Transverse colon (tissue), 4 donors: ENCODE measurements at places on chromosomes 5 and 9.

GRCh38 chr5:133220851-133221674 is 169.2 kb downstream of the HSPA4 start:
- DNase-seq, result no peak

DNA sequence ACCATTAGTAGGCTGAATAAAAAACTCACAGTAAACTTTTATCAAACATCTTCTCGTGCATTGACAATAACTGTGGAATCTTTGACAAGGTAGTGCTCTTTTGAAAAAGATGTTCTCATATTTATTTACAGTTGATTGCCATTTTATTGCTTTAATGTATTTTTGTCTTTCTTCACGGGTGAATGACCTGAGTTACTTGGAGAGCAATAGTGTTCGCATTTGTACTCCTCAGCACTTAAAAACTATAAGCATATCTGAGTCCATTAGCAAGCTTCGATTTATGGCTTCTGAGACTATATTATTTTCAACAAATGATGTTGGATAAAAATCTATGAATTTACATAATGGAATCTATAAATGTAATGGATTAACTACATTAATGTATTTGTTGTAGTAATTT is 1012.3 kb downstream of the CDH9 start:
- DNase-seq, result no peak

GRCh38 chr5:118791926-118792734 is 196.2 kb downstream of the DTWD2 start:
- DNase-seq, result no peak

DNA sequence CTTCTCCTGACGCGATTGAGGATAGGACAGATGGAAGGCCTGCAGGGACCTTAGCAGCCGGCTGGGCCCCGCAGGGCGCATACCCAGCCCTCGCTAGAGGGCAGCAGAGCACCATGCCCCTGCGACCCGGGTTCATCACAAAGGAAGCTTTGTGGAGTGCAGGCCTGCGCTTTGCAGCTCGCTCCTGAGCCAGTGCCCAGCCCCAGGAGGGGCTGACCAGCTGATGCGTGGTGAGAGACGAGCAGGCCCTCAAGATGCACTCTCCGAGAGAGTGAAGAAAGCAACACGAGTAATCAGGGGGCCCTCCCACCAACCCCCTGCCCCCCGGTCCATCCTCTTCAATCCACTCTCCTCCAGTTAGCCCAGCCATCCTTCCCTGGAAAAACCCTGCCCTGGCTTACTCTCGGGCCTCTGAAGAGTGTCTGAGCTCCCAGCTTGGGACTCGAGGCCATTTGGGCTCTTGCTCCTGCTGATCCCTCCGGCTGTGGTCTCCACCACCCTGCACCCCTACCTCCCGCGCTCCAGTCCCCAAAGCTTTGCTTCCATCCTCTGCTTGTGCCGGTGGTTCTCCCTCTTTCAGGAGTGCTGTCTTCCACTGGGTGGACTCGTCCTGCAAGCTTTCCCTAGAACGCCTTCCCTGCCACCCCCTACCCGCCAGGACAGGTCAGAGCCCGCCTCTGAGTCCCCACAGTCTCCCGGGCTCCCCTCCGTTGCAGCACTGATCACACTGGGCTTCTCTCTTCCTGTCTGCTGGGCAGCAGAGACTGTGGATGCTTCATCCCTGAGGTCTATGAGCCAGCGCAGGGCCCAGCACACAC is 9.1 kb upstream of the KIF12 start:
- peak; percentile 83 for DNase-seq

DNA sequence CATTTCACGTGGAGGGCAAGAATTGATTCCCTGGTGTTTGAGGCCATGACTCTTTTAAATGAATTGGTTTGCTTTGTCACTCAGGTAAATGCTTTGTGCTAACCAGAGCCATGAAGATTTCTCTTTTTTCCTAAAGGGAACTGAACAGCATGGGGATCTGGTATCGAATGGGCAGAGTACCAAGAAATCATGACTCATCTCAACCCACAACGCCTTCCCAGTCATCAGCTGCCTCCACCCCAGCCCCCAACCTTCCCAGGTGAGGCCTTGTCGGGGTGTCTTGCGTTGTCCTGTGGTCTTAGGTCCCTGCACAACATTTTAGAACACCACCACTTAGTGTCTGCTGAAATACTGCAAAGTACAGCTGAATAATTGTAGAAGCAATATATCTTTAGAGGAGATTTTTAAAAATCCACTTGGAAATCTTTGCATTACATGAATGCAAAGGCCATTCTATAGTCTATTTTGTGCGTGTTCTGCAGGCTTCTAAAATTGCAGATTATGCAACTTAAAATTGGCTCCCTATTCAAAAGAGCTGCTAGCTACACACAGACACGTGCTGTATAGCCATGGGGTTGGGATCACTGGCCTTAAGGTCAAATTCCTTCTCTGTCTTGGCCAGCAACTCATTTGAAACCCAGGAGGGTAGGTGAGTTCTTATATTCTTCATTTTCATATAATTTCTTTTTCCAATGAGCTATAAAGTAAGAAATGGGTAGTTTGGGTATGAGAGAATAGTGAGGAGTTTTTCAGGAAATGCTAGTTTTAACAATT is 69.0 kb downstream of the MVB12B start:
- DNase-seq, result peak; percentile 31

- DNase-seq, result no peak
These were observed 22.3 kb upstream of the OLFM1 start for GRCh38 chr9:135065151-135065550.

- no peak for DNase-seq
These were observed 219.0 kb downstream of the PAX5 start for GRCh38 chr9:36815023-36815422.

- DNase-seq, result no peak
These were observed 17.2 kb upstream of the PAM start for GRCh38 chr5:102737805-102738469.

DNA sequence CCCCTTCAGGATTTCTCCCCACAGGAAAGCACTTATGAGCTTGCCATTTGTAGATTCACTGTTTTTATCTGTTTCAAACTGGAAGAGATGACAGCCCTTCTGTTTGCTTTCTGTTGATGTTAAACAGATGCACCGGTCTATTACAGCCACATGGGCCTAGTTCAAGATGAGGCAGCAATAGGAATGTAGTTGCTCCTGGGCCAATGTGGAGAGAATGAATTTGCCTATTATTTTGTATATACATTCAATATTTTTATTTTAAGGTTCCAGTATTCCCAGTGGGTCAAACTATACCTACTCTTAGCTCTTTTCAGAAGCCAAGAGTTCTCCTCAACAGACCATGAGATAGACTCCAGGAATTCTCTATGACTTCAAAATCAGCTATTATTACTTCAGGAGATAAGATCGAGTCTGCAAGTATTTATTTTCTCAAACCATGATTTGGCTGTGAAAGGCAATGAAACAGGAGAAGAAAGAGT is 461.6 kb downstream of the RASEF start:
- DNase-seq, result no peak

DNA sequence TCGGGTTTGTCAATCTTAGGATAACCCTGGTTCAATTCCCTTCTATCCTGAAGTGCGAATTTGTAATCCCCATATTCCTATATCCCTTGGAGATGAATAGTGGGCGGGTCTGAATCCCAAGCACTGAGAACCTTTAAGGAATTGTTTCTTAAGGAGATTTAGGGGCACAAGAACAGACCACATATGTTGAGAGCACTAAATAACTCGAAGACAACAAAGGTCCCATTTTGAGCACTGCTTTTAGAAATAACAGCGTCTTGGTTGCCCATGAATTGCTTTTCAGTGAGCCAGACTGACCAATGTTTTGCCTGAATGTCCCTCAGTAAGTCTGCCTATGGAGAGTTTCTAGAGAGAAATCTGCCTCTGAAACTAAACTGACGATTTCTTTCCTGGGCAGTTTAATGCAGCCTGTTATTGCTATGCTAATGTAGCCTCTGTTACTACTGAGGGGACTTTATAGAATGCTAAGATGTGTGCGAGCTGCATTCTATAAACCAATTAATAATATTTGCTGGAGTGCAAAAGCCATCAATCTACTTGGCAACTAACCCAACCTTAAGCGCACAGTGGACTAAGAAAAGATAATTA is 445.0 kb upstream of the DMAC1 start:
- no peak for DNase-seq

GRCh38 chr5:7250004-7250403 is 145.9 kb upstream of the ADCY2 start:
- DNase-seq, result no peak

- no peak for DNase-seq
These were observed 125.3 kb upstream of the ABCA1 start for GRCh38 chr9:105053209-105053652.

DNA sequence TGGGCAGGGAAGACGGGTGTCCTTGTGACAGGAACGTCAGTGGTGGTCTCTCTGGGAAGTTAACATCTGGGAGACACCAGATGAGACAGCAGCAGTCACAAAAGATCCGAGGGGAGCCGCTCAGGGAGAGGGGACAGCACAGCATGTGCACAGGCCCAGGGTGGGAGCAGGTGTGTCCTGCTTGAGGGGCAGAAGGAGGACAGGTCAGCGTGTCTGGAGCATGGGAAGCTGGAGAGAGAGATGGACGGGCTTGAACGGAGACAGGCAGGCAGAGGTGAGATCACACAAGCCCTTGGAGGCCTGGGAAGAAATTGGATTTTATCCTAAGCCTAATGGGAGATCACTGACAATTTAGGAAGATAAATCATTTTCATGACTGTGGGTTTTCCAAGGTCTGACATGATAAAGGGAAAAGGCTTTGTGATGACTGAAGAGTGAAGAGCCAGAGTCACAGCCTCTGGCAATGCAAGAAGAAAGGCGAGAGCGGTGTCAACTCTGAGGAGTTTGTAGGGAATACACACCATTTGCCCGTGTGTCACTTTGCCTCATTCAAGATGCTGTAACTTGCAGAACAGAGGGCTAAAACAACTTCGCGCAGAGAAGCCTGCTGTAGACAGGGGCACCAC is 88.3 kb downstream of the FSTL4 start:
- no peak for DNase-seq

GRCh38 chr9:135146766-135147473 is 59.5 kb downstream of the OLFM1 start:
- no peak for DNase-seq

GRCh38 chr9:87501806-87502205 is 4.1 kb downstream of the DAPK1 start:
- no peak for DNase-seq
